ENCODE measurements at places on chromosomes 1 and 21. TPM values are rescaled to one million over a fixed set of nuclear protein-coding genes. Genes with fewer than 3 reads are reported as not detected.

- peak; percentile 46 for DNase-seq
Observed at GRCh38 chr1:41239988-41240610, 2.0 kb downstream of the SCMH1 start.

- peak; percentile 58 for DNase-seq
Observed at GRCh38 chr1:193417403-193417802, 231.0 kb upstream of the B3GALT2 start.

GRCh38 chr1:94514095-94514727 lies 27.3 kb downstream of the F3 start:
- DNase-seq, result no peak

B3GALT2 gene
- total RNA-seq, result not detected

TP73 gene
- under 0.01 TPM for total RNA-seq

TTC39A gene
- 0.54 TPM for total RNA-seq

All from hematopoietic multipotent progenitor cell (in vitro differentiated cells).